Glomerular endothelial cell (primary cell): ENCODE measurements at places on chromosomes 4 and X. TPM values are rescaled to one million over a fixed set of nuclear protein-coding genes. Genes with fewer than 3 reads are reported as not detected.

GRCh38 chr4:159071178-159071968, 31.5 kb upstream of the RAPGEF2 start:
- no peak for DNase-seq

The KDR gene
- total RNA-seq, result 337 and 496 TPM in 2 replicates

GRCh38 chrX:149312988-149313387, 192.1 kb downstream of the IDS start:
- DNase-seq, result no peak

The ARAP2 gene
- total RNA-seq, result 0.58 and 1.4 TPM in 2 replicates

DNA sequence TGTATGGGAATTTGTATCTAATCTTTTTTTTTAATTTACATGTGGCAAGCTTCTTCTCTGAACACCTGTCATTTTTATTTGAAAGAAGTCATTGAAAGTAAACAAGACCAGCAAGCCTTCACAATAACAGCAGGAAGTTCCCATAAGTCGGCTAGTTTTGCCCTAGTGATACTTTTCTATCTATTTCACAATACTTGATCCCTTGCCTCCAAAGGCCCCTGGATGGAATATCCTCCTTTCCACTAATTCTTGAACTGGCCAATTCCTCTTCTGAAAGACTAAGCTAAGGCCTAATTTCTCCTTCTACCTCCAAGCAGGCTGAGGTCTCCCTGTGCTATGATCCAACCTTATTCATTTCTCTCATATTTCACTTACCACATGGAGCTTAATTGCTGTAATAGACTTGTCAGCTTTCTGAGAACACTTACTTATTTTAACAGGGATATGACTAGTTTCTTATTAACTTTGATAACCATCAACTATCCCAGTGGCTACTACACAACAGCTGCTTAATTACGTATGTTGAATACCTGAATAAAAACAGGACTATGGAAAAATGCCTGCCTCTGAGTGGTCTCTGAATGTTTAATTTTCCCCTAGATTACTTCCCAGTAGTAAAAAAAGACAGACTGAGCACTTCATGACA, 194.2 kb downstream of the MAD2L1 start:
- no peak for DNase-seq

DNA sequence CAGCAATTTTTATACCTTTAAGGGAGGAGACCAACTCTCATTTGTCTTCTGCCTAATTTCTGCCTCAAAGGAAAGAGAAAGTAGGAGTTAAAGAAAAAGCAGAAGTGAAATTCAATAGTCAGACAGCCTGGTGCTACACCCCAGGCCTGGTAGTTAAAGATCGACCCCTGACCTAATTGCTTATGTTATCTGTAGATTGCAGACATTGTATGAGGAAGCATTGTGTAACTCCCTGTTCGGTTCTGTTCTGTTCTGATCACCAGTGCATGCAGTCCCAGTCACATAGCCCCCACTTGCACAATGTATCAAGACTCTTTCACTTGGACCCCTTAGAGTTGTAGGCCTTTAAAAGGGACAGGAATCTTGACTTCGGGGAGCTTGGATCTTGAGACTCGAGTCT, 335.9 kb upstream of the AR start:
- DNase-seq, result no peak

DNA sequence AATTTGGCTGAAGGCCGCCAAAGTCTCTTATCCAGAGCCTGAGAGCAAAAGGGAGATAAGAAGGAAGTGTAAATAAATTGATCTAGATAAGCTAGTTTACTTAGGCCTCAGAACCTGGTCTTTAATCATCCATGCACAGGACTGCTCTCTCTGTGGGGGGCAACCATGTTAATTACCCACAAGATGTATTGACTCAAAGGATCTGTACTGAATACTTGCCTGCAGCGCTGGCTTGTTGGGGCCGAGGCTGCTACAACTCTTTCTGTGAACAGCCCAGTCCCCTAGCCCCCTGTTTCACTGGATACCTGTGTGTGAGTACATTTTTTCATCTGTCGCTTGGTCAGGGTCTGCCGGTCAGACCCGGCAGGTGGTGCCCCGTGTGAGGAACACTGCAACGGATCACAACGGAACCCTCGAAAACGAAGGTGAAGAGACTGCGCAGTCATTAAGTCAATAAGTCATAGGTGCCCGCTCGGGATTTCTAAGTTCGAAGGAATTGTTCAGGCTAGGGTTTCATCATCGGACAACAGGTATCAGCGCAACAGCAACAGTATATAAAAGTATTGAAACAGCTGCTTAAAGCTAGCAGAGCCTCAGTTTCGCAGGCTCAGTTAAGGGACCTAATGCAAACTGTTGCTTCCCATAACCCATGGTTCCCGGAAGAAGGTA, 8.3 kb downstream of the MAGEA11 start:
- DNase-seq, result no peak

The RAI2 gene
- 9.1 and 10.4 TPM in 2 replicates for total RNA-seq

DNA sequence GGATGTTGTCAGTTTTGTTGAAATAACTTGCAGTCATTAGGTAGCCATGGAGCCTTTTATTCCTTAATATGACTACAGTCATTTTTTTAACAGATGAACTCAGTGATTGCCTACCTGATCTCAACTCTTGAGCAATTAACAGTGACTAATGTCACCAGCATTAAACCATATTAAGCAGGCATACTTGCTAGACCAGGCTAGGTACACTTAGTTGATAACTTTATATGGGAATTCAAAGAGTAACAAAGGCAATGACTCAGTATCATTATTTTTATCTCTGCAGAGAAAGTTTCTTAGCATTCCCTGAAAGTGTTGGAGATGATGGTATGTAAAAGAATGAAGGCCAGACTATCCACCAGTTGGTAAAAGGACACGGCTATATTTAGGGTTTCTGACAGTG, at the start of gene C4orf54:
TSS of gene C4orf54 (minus strand) at position 31 of the 400 bp plus-strand sequence. CDS start 3,180 bp downstream, outside the sequence.
- DNase-seq, result no peak

DNA sequence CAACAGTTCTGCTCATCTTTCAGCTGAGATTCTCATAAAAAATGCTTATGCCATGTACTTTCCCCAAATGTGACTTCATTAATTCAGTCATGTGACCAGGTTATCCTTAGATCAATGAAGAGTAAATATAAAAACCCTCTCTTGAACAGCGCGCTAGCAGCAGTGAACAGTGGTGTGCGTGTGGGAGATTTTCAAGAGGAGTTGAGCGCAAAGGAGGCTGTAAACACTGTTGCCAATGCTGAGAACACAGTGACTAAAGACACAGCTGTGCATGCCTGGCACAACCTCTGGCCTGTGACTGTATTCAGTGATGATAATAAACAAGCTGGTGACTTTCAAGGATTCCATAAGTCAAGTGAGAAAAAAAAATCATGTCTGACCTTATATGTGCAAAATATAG, 25.1 kb downstream of the MSX1 start:
- no peak for DNase-seq

The EMCN gene
- total RNA-seq, result 43.6 and 58.8 TPM in 2 replicates

- no peak for DNase-seq
Observed at GRCh38 chrX:40154853-40155588, 57.3 kb upstream of the BCOR start.

- no peak for DNase-seq
Observed at GRCh38 chr4:118346495-118346894, 6.3 kb downstream of the PRSS12 start.

GRCh38 chrX:118571836-118572235, 76.2 kb downstream of the DOCK11 start:
- DNase-seq, result no peak

DNA sequence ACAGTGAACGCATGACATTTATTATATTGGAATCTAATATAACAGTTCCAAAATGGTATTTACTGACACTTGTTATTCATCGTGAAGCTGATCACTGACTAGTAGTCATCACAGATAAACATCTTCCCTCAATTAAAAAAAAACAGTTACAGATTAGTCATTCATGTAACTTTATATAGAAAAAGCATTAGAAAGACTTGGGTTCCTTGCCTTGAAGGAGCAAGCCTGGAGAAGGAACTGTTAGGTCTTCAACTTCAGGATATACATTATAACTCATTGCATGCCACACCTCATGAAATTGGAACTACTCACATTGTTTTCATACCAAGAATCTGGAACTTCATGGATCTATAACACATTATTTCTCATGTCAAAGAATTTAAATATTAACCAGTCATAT, 317.7 kb downstream of the CCSER1 start:
- DNase-seq, result no peak

DNA sequence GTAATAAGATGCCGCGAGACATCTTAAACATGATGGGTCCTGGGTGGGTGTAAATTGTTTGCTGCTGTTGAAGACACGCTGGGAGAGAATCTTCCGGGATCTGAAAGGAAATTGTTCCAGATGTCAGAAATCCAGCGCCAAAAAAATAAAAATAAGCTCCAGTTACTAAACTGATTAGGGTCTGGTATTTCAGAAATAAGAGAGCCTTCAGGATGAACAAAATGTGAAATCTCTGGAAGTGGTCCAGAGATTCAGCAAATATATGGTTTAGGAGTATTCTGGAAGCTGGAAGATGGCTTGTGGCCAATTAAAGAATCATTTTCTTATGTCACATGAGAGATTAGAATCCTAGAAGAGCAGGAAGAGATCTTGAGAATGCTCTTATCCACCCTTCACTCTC, 75.8 kb upstream of the NHS start:
- DNase-seq, result no peak

- DNase-seq, result no peak
Observed at GRCh38 chr4:121070696-121071639, 1.4 kb downstream of the NDNF start.

GRCh38 chrX:1418901-1419544, 27.1 kb upstream of the SLC25A6 start:
- DNase-seq, result no peak

GRCh38 chr4:6069845-6070709, 51.8 kb upstream of the C4orf50 start:
- DNase-seq, result no peak

- no peak for DNase-seq
Observed at GRCh38 chr4:151472711-151473110, 63.7 kb downstream of the FHIP1A start.

The PFKFB1 gene
- not detected in 2 replicates for total RNA-seq

DNA sequence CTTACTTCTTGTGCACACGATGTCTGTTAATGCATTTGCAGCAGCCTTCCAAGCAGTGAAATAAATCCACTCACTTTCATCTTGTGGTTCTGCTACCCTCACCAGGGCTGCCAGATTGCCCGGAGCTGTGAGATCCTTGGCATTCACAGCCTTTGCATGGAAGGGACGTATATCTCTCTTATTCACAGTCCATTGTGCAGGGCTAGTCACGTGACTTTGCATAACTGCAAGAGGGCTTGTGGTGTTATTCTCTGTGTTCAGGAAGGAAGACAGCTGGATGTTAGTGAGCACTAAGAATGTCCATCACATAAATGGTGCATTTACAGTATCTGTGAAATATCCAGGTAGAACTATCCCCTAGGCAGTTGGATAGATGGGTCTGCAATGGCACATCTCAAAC, 96.5 kb upstream of the BEND4 start:
- DNase-seq, result no peak

DNA sequence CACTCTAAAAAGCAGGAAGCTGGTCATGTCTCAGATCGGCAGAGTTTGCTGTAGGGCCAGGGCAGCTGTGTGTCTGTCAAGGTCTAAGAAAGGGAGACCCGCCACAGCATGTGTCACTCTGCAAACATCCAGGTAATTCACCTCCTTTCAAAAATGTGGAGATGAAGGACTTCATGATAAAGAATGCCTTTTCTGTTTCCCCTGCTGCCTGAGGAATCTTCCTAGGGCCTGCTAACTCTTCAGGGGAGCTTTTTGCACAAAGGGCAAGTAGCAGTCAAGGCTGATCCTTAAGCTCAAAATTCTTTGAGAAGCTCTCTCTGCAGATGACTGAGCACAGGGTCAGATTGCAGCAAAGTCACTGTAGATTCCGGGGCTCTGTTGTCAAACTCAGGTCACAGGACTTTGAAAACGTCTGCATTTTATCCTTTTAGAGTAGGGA, 21.1 kb downstream of the RASL11B start:
- DNase-seq, result no peak

- DNase-seq, result no peak
Observed at GRCh38 chr4:11973270-11973669, 544.6 kb upstream of the HS3ST1 start.
